Esophagus mucosa (tissue), 1 donor: ENCODE measurements at places on chromosomes 4 and X. TPM values are rescaled to one million over a fixed set of nuclear protein-coding genes. Genes with fewer than 3 reads are reported as not detected.

CD38 gene
- total RNA-seq = 2.6 TPM

SSX4B gene
- not detected for total RNA-seq

GATB gene
- total RNA-seq = 22.8 TPM

FMR1 gene
- total RNA-seq = 24.5 TPM

CXXC4 gene
- 0.12 TPM for total RNA-seq

EGFL6 gene
- total RNA-seq = 4.4 TPM

RADX gene
- 0.76 TPM for total RNA-seq

SPCS3 gene
- total RNA-seq = 61.5 TPM

SFRP2 gene
- 4.7 TPM for total RNA-seq

MAGEC1 gene
- not detected for total RNA-seq

FBXW7 gene
- 29.5 TPM for total RNA-seq

MAGEE2 gene
- total RNA-seq = not detected

NXT2 gene
- 8.5 TPM for total RNA-seq

RIBC1 gene
- total RNA-seq = 0.36 TPM

GPR50 gene
- total RNA-seq = not detected

SMR3B gene
- total RNA-seq = not detected

KDR gene
- total RNA-seq = 4.2 TPM

CT83 gene
- not detected for total RNA-seq

GLOD5 gene
- 0.52 TPM for total RNA-seq

GAGE12F gene
- total RNA-seq = not detected

EDA2R gene
- 0.72 TPM for total RNA-seq

PDLIM5 gene
- total RNA-seq = 142 TPM

ADGRG4 gene
- not detected for total RNA-seq

PALLD gene
- total RNA-seq = 70.1 TPM

CFAP299 gene
- total RNA-seq = not detected

TMEM150C gene
- 0.80 TPM for total RNA-seq

FAT4 gene
- total RNA-seq = 1.4 TPM

PRR32 gene
- total RNA-seq = not detected

VEGFC gene
- 1.1 TPM for total RNA-seq

ASB12 gene
- total RNA-seq = not detected
